ENCODE measurements at places on chromosomes 6 and 20.

- H3K27me3 ChIP-seq = no peaks in the 10 kb centered on the region
- peaks cover 5% of the 10 kb centered on the region for H3K36me3 ChIP-seq
- H3K27ac ChIP-seq = peak overlapping the region; percentile 46
- H3K4me1 ChIP-seq = peaks cover 40% of the 10 kb centered on the region
These were observed 270.7 kb upstream of the TAB2 start for GRCh38 chr6:149046822-149047246.

GRCh38 chr6:170212956-170213636 is 77.8 kb downstream of the DLL1 start:
- peaks cover 2% of the 10 kb centered on the region for H3K36me3 ChIP-seq
- no peaks in the 10 kb centered on the region for H3K27me3 ChIP-seq

DNA sequence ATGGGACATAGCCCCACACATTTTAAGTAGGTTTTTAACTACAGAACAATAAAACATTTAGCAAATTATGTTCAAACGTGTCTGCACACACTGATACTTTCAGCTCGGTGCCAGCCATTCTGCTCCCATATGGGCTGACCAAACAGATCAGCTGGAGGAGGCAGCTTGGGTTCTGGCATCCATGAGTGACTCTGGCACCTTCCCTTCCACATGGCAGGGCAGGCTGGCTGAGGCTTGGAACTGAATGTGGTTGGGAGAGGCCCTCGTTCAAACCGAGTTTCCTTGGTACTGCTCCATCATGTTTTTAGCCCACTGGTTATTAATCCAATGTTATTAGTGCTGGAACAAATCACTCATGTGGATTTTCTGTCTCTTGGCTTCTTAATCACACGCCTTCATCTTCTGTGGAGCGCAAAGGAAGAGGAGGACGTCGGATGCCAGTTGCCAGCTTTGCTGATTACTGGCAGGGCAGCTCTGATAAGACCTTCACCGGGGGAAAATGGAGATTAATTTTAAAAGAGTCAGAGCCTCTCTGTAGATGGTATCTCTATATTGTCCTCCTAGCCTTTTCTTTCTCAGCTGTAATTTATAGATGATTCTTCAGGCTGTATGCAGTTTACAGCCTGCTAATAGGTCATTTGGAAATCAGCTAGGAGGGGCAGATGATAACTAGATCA is 93.1 kb upstream of the TIAM2 start:
- H3K27me3 ChIP-seq = no peaks in the 10 kb centered on the region
- H3K4me3 ChIP-seq = no peak overlapping the region
- H3K36me3 ChIP-seq = peaks cover 4% of the 10 kb centered on the region
- no peak overlapping the region for H3K27ac ChIP-seq
- no peak for DNase-seq
- no peaks in the 10 kb centered on the region for H3K4me1 ChIP-seq

GRCh38 chr20:63536997-63537524 is at the start of gene PTK6:
Gene PTK6, minus strand, starts transcription at chr20:63537376. Its CDS starts 62 bp downstream, at chr20:63537314.
- peaks cover 24% of the 10 kb centered on the region for H3K4me1 ChIP-seq
- H3K4me3 ChIP-seq = peak within 1 kb of the TSS; percentile 70

DNA sequence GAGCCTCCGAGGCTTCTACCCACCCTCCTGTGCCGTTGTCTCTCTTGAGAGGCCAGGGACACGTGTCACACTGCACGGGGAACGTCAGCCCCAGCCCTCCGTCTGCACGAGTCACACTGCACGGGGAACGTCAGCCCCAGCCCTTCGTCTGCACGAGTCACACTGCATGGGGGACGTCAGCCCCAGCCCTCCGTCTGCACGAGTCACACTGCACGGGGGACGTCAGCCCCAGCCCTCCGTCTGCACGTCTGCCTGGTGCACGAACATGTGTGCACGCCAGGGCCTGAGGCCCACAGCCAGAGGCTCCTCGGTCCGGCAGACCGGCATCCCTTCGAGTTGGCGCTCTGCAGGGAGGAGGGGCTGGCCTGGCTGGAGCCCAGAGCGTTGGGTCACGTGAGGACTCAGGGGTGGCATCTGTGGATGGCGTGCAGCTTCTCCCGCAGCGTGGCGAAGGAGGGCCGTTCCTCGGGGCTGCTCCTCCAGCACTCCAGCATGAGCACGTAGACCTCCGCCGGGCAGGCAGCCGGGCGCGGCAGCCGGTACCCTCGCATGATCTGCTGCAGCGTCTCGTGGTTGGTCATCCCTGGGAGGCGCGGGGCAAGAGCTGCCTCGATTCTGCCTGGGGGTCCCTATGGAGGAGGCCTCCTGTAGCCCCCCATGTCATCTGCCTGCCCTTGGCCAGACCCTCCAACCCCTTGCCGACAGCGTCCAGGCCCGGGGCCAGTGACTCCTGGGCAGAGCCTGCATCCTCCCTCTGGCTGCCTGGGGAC is 3.4 kb upstream of the PTK6 start:
- DNase-seq = no peak
- no peak overlapping the region for H3K27ac ChIP-seq
- peaks cover 47% of the 10 kb centered on the region for H3K27me3 ChIP-seq
- no peak overlapping the region for H3K4me3 ChIP-seq
- no peaks in the 10 kb centered on the region for H3K36me3 ChIP-seq

DNA sequence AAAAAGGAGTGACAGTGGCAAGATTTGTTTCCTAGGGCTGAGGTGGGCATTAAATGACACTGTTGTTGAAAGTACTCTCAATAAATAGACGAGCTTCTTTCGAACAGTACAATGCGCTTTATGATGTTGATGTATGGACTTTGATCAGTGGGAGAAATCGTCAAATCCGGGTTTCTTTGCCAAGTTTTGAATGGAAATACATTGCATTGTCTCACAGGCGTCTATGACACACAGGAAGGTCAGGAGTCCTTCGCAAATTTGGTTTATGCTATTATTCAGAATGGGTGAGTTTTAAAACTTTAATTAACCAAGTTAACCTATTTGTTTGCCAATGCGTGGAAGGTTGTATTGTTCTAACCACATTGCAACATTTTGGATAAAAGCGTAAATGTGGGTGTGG is 547.3 kb upstream of the SLC35B3 start:
- no peaks in the 10 kb centered on the region for H3K36me3 ChIP-seq
- H3K27me3 ChIP-seq = peaks cover 4% of the 10 kb centered on the region
- H3K4me1 ChIP-seq = no peaks in the 10 kb centered on the region
- no peak overlapping the region for H3K4me3 ChIP-seq
- no peak overlapping the region for H3K27ac ChIP-seq

DNA sequence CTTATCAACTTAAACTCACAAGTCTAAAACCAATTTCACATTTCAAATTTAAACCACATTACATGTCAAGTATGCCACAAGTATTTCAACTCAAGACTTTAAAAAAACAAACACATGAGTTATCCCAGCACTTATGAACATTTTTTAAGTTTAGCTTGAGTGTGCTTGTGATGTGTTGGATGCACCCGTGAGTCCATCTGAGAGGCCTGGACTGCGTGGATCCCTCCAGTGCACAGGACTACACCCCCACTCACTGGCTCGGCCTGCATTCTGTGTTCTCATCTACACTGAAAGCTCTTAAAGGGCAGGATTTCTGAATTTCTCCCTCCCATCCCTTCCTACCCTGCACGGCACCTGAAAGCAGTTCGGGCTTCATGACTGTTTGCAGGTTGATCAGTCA is 128.8 kb upstream of the CD93 start:
- H3K27me3 ChIP-seq = no peaks in the 10 kb centered on the region
- no peaks in the 10 kb centered on the region for H3K36me3 ChIP-seq
- DNase-seq = no peak
- no peak overlapping the region for H3K27ac ChIP-seq
- H3K4me1 ChIP-seq = no peaks in the 10 kb centered on the region

GRCh38 chr6:43803055-43803782 is 33.2 kb downstream of the VEGFA start:
- no peak overlapping the region for H3K4me3 ChIP-seq
- no peaks in the 10 kb centered on the region for H3K36me3 ChIP-seq
- no peak overlapping the region for H3K27ac ChIP-seq
- H3K4me1 ChIP-seq = peaks cover 26% of the 10 kb centered on the region

GRCh38 chr6:111480988-111481822 is 1.8 kb downstream of the REV3L start:
- peak overlapping the region; percentile 86 for H3K4me3 ChIP-seq
- H3K36me3 ChIP-seq = peaks cover 1% of the 10 kb centered on the region
- H3K27ac ChIP-seq = peak overlapping the region; percentile 19
- no peaks in the 10 kb centered on the region for H3K27me3 ChIP-seq
- H3K4me1 ChIP-seq = peaks cover 41% of the 10 kb centered on the region

- H3K36me3 ChIP-seq = peaks cover 6% of the 10 kb centered on the region
- H3K4me1 ChIP-seq = peaks cover 91% of the 10 kb centered on the region
- H3K27me3 ChIP-seq = no peaks in the 10 kb centered on the region
- DNase-seq = no peak
- H3K4me3 ChIP-seq = no peak overlapping the region
These were observed 121.2 kb downstream of the MAP3K7 start for GRCh38 chr6:90465686-90466085.

DNA sequence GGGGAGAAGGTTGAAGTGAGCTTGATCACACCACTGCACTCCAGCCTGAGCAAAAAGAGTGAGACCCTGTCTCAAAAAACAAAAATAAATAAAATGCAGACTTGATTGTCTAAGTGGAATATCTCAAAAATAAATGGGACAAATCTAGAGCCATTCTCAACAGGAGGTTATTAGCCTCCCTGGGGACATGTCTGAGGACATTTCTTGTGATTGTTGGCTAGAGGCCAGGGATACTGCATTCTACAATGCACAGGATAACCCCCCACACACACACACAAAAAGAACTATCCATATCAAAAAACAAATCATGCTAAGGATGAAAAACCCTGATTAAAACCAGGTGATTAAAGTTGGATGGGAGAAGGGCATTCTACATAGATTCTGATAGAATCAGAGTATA is 37.5 kb downstream of the FAM217A start:
- no peaks in the 10 kb centered on the region for H3K27me3 ChIP-seq
- peak overlapping the region; percentile 55 for H3K27ac ChIP-seq
- H3K4me3 ChIP-seq = no peak overlapping the region
- DNase-seq = no peak
- H3K4me1 ChIP-seq = peaks cover 10% of the 10 kb centered on the region

DNA sequence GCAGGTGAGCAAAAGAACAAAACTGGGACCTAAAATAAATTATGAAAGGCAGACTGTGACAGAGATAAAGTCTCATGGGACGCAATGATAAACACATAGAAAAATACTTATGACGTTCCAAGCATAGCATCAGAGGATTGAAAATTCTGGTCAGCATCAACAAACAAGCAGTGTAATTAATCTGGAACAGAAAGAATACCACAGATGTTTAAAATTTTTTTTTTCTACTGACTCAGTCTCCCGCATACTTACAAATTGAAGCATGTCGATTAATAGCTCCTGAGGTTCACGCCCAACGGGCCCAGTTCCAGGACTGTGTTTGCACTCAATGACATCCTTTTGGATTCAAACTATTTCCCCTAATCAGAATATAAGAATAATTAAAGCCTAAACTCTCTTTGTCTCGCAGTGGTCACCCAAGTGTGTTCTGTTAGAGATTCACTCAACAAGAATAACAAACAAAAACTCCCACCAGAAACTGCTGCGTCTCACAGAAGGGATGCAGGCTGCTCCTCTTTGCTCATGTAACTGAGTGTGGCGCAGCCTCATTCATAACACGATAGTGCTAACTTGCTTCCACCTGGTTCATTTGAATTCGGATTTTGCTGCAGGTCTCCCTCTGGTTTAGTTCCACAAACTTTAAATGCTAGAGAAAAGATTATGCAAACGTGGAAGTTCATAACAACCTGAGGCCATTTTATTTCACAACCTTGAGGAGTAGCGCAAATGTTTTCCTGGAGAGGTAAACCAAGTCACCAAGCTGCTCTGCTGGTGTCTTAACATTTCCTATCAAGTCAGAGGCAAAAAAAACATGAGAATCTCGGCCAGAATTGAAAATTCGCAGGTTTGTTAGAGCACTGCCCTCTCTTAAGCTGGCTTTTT is 69.0 kb upstream of the CITED2 start:
- H3K36me3 ChIP-seq = no peaks in the 10 kb centered on the region
- no peak overlapping the region for H3K4me3 ChIP-seq
- peaks cover 8% of the 10 kb centered on the region for H3K27me3 ChIP-seq
- H3K4me1 ChIP-seq = peaks cover 30% of the 10 kb centered on the region

Measured in activated naive CD4-positive, alpha-beta T cell treated with anti-CD3 and anti-CD28 coated beads, Interleukin-2, amount 10 ng/mL, durations not matched to agents 7 days and 5 days (primary cell).